ENCODE measurements at places on chromosomes 1 and 21. TPM values are rescaled to one million over a fixed set of nuclear protein-coding genes. Genes with fewer than 3 reads are reported as not detected.
A peak's percentile ranks its signal among the peaks of the same experiment; 100 is the strongest.

GRCh38 chr21:44063151-44063912 is 43.9 kb upstream of the PWP2 start:
- DNase-seq = no peak
- H3K4me3 ChIP-seq = no peak overlapping the region
- H3K36me3 ChIP-seq = peaks cover 31% of the 10 kb centered on the region
- peak overlapping the region; percentile 85 for H3K27ac ChIP-seq
- no peaks in the 10 kb centered on the region for H3K27me3 ChIP-seq

GRCh38 chr1:108881369-108881768 is 4.6 kb downstream of the GPSM2 start:
- H3K27ac ChIP-seq = no peak overlapping the region
- H3K4me3 ChIP-seq = no peak overlapping the region
- peaks cover 1% of the 10 kb centered on the region for H3K36me3 ChIP-seq

DNA sequence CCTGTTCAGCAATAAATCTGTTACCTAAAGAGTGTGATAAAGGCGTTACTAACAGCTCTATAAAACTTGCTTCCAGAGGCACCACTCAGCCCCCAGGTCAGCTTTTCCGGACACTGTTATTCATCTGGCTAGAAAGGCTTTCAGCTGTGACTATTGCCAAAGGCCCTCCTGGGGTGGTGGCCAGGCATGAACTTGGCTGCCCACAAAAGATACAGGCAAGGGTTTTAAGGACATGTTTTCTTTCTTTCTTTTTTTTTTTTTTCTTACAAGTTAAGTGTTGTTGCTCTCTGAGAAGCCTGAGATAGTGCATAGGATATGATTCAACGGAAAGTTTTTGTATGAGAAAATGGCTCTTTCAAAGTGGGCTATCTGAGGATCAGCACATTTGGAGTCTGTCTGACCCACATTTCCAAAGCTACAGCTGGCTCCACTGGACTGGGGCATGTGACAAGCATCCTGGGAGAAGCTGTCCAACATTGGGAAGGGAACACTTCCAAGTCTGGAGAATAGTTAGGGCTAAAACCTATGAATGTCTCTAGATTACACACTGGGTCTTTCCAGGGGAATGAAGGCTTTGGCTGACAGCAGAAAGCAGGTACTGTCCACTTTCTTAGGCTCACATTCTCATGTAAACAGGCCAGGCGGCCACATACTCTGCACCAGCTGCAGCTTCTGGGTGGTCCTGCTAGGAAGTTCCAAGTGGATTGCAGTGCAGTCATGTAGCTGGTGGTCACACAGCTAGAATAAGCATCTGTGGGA is 639.7 kb downstream of the LMO4 start:
- H3K27ac ChIP-seq = no peak overlapping the region
- H3K4me3 ChIP-seq = no peak overlapping the region
- DNase-seq = no peak
- H3K4me1 ChIP-seq = no peaks in the 10 kb centered on the region
- no peaks in the 10 kb centered on the region for H3K36me3 ChIP-seq

Gene VSIG8
- not detected for total RNA-seq

Gene EVA1B
- total RNA-seq = 9.4 TPM
